ENCODE measurements at places on chromosomes 3 and 15.

DNA sequence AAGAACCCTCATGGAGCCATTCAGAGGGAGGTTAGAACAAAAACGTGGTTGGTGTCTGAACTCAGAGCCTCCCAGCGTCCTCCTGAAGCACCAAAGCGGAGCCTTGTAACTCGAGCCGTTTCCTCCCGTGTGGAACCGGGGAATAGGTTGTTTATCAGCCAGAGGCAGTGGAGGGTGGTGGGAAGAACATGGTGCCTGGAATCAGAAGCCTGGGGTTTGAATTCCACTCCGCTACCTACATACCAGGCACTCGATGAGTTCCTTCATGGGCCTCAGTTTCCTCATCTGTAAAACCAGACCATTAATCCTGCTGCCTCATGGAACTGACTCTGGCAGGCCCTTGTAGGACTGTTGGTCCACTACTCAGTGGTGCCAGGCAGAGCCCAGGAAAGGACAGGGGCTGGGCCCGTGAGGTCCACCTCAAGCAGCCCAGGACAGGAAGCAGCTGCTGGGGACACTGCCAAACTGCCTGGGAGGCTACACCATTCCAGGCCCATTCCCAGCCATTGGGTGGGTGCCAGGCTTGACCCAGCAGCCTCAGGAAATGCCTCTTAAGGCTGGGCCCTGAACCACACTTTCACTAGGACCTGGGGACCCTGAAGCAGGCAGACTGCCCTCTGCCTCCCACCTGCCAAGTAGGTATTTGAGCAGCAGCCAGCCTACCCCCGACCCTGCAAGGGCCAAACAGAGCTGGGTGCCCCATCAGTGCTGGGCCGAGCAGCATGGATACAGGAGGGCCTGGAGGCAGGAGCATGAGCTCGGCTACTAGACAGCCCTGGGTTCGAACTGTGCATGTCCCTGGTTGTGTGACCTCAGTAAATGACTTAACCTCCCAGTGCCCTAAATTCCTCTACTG is 33.4 kb downstream of the PRKCD start:
- no peak for DNase-seq

DNA sequence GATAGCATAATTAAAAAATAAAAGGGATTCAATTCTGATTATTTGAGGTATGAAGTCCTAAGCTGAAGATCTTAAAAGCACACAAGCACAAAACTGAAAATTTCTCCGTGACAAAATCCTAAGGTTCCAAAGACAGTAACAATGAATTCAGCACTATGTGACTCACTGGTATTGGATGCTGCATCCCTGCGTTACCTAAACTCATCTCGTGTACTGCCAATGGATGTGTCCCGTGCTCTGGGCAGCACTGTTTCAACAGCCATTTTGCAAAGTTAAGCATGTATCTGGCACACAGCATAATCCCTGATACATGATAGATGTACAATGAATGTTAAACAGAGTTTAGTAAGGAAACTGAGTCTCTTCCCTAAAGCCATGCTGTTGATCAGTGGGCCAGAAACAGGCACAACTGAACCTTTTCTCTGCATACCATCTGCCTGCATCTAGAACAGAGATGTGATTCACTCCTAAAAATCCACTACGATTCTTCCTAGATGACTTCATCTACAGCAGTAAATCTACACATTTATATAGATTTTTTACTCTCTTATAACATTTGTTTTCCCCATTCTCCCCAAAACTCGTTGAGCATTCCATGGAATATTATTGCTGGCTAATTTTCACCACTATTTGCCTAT is 14.3 kb downstream of the SUCLG2 start:
- DNase-seq, result no peak

- DNase-seq, result no peak
These were observed 181.0 kb upstream of the RASGRP1 start for GRCh38 chr15:38745626-38746025.

DNA sequence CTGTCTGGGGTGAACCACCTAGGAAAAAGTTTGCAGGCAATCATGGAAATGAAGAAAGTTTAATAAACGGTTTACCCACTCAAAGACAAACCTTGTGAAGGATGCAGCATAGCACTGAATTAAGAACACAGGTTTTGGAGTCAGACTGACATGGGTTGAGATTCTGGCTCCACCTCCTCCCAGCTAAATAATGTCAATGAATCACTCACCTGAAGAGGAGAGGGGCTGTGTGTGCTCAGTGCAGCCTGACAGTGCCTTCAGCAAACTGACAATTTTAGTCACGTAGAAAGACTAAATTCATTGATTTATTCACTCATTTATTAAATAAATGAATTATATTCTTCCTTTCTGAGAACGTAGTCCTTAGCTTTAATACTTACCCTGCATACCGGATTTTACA is 18.9 kb downstream of the NR1I2 start:
- DNase-seq, result no peak

All from NCI-H1048 (cell line).